ENCODE measurements at places on chromosomes 12 and 14.
A peak's percentile ranks its signal among the peaks of the same experiment; 100 is the strongest.

GRCh38 chr12:76738824-76739579, 24.9 kb upstream of the ZDHHC17 start:
- DNase-seq: no peak

- DNase-seq: no peak
These were observed 898.9 kb upstream of the SEL1L start for GRCh38 chr14:82432301-82433105.

GRCh38 chr12:132453361-132454192, 36.4 kb upstream of the FBRSL1 start:
- DNase-seq: peak; percentile 85

DNA sequence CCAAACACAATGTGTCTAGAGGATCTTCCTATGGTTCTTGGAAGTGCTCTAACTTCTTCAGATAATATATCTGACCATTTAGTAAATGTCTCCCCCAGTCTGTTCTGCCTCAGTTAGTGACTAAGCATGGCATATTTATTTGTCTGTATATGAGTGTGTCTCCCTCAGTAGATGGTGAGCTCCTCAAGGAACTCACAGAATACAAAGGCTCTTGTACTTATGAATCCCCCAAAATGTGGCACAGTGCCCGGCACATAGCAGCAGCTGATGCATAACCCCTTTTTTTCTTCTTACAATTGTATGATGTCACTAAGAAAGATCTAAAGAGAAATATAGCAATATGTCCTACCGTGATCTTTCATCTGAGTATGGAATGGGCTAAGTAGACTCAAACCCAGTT, 264.7 kb upstream of the PRICKLE1 start:
- DNase-seq: no peak

GRCh38 chr14:102196902-102197230, 57.2 kb downstream of the WDR20 start:
- no peak for DNase-seq

GRCh38 chr14:93092606-93093556, 22.8 kb downstream of the ITPK1 start:
- no peak for DNase-seq
